Left hindlimb (tissue), 1 donor: ENCODE measurements at places on chromosomes 7 and 10.

- no peak for DNase-seq
Measured at GRCh38 chr10:93368210-93368609, 113.9 kb downstream of the MYOF start.

DNA sequence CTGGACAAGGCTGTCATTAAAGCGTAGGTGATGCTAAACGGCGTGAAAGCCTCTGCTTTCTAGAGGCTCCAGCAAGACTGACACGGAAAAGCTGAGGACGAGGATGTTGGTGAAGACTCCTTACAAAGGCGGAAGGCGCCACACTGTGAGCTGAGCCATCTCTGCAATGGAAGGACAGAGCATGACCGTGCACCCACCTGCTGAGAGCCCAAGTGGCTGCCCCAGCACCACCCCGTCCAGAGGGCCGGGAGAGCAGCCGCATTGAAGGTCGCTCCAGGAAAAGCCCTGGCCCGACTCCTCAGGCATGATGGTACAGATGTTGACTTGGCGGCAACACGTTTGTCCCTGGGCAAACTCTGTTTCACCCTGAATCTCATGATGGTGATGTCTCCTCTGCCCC is 492.7 kb downstream of the DNAJB6 start:
- no peak for DNase-seq

GRCh38 chr10:128633864-128634540 is 507.8 kb upstream of the MKI67 start:
- DNase-seq: no peak

GRCh38 chr7:71131256-71132126 is 453 bp upstream of the GALNT17 start:
- DNase-seq: peak; percentile 78

DNA sequence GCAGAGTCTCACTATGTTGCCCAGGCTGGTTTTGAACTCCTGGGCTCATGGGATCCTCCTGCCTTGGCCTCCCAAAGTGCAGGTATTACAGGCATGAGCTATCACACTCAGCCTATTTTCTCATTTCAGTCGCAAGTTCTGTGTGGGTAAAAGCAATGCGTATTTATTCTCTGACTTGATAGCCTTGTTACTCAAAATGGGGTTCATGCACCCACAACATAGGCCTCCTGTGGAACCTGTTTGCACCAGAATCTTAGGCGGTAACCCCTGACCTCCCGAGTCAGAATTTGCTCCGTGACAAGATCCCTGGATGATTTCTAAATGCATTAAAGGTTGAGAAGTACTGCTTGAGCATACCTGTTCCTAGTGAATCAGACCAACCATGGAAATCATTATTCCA is 7.3 kb downstream of the IL2RA start:
- DNase-seq: no peak

DNA sequence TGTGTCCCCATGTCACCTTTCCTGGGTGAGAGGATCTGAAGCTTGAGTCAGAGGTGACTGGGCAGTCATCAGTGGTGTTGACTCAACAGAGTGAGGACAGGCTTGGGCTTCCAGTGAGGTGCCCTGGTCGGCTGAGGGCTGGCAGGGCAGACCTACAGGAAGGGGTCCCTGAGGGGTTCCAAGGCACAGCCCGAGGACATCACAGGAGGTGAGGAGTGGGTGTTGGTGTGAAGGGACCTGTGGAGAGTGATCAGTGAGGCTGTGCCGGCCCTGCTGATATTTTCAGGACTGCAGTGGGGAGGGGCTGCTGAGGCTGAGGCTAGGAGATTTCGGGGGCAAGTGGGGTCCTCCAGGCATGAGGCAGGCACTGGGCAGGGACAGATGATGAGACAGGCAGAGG is 545.5 kb downstream of the TCERG1L start:
- no peak for DNase-seq

DNA sequence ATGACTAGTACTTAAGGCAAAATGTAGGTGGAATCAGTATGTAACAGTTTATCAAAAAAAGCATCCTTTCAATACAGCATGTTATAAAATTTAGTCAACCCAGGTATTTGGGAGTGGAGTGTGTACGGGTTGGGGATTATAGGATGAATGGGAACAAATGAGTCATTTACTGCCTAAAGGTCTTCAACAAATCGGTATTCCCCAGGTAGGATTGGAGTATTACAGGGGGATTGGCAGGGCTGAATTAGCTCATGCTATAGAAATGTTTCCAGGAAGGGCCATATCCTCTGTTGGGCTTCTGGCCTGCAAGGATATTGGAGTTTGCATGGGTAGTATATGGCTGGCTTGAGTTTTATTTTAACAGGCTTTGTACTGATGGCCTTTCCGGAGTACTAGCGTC is 723.7 kb downstream of the SORCS1 start:
- no peak for DNase-seq

DNA sequence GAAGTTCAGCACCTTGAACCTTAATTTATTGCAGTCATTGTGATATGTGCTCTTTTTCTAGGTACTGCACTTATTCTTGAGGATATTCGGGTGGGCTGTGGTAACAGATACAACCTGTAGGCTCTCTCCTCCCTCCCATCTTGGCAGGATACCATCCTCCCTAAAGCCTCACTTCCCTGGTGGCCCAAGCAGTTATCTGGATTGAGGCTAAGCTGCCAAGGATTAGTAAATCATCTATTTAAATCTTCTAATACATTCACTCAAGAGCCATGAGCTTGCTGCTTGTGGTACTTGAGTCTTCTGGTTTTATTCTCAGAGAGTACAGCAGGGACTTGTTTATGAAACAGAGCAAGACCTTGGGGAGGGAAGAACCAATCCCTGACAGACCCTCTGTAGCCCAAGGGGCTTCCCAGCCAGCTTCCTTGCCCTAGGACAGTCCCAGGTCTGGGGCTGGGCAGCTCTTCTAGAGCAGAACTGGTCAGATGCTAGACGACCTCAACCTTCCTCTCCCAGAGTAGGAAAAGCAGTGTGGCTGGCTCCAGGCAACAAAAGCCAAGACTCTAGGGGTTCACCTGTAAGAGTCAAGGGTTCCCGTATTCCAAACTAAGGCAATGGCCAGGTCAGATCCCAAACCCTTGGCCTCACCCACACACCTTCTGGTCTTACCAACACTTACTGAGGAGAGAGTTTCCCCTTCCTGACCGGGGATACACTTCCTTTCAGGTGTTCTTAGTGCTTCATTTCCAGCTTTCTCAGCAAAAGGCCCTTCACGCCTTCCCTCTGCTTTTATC is 21.3 kb downstream of the WNT8B start:
- no peak for DNase-seq

GRCh38 chr7:129721068-129721467 is 109.5 kb downstream of the NRF1 start:
- DNase-seq: no peak

GRCh38 chr7:87219545-87220025 is at the start of gene TMEM243:
Gene TMEM243 (minus strand): TSS chr7:87219732. CDS start chr7:87219503, 229 bp downstream.
- peak; percentile 84 for DNase-seq

DNA sequence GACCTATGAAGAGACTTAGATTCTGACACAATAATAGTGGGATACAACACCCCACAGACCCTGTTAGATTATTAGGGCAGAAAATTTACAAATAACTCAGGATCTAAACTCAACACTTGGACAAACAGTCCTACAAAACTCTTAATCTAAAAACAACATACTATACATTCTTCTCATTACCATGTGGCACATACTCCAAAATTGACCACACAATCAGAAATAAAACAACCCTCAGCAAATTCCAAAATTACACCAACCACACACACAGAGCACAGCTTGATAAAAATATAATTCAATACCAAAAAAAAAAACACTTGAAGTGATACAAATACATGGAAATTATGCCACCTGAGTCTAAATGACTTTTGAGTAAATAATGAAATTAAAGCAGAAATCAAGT is 7.8 kb downstream of the ZNF680 start:
- no peak for DNase-seq

DNA sequence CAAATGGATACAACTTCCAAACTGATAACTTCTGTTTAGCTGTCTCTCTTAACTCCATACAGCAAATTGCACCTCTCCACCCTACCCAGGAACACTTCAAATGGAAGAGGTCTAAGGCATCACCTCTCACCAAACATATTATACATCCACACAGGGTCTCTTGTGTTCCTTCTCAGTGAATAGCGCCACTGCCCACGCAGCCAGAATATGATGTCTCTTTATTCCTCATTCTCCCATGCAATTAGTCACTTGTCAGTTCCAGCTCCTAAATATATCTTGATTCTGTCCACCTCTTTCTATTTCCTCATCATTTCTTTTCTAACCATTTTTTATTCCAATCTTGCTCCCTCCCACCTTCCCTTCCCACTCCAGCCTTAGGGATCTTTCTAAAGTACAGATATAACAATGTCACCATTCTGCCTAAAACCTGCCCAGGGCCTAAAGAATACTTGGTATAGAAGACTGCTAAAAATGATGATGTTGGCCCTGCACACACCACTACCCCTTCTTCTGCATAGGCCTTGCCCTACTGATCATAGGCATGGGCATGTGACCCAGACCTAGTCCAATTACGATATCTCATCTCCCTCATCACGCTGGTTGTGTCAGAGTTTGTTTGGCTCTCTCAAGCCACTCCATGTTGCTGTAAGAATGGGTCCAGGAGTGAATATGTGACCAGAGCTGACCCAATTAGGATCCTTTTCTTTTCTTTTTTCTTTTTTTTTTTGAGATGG is 5.7 kb upstream of the TSPAN14 start:
- no peak for DNase-seq

DNA sequence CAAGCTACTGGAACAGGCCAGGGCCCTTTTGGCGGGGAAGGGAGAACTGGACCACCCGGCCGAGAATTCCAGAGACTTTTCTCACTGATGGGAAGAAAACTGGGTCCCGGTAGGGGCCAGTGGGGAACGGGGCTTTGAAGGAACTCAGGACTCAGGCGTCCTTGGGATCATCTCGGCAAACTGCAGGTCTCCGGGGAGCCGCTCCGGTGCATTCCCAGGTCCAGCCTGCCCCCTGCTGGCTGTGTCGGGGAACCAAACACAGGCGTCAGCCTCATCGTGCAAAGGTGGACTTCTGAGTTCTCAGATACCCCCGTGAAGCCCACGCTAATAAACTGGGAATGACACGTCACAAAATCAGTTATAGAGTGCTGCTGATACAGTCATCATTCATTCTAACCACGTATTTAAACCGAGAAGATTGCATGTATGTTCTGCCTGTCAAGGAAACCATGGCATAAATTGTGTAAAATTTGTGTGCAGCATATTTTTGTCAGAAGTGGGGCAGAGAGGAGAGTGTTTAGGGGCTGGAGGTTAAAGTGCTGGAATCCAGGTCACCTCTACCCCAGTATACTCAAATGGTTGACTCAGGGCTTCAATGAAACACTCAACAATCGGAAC is 76.1 kb upstream of the CPXM2 start:
- peak; percentile 68 for DNase-seq

DNA sequence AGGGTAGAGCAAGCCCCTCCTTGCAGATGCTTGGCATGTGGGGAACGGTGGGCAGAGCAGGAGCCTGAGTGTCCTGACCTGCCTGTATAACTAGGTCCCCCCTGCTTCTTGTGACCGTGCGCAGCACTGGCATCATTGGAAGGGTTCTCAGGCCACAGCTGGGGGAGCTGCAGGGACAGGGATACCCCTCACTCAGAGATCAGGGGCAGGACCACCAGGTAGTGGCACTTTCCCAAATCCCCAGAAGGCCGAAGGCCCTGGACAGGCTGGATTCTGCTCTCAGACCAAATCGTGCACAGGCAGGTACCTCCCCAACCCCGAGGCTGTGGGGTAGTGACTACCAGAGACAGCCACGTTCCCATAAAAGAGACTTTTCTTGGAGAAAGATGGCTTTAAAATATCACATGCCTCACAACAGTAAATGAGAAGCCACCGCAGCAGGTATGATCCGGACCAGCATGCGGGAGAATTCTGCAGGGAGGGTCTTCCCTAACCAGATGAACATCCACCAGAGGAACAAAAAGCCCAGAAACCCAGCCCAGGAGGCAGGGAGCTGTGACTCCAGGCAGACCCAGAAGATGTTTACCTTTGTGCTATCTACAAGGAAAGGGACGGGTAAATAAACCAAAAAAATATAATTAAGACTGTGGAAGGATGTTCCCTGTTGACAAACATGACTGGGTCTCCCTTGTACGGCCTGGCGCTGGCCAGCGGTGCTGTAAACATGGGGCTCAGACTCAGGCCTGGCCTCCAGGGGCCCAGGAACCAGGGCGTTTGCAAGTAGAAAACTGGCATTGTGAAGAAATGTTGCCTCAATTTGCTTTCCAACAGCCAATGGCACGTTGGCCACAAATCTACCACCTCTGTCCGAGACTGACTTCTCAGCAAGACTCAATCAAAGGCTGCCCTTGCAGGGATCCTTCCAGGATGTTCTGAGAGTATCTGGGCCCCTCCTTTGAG is 180.0 kb downstream of the TNS3 start:
- DNase-seq: no peak

DNA sequence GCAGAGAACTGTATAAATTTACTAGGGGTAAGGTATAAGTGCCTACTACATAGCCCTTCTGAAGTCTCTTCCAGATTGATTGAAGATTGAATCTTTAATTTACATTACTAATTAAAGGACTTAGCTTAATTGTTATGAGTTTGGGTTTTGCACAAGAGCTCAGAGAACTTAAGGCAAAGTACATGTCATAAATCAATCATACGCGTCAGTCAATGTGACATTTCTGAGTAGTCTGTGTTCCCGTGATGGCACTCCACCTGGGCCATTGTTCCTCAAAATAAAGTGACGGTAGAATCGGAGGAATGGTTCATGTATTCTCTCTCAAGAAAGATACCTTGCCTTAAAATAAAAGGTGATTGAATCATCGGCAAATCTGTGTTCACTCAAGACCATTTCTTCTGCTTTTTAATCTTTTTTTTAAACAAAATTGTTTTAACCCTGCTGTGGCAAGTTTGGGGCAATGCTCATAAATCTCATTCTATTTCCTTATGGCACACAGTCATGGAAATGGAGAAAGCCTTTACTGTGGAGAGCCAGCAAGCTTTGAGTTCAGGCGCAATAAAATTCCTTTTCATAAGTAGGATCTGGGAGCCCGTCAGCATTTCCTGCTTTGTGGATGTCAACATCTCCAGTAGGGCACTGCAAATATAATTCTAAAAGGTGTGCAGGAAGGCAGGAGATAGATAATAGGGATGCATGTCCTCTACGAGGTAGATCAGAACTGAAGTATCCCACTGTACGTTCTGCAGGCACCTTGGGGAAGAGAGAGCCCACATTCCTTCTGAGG is 427.4 kb downstream of the GATA3 start:
- DNase-seq: no peak
